ENCODE measurements at places on chromosomes 11 and 22.
A peak's percentile ranks its signal among the peaks of the same experiment; 100 is the strongest.

DNA sequence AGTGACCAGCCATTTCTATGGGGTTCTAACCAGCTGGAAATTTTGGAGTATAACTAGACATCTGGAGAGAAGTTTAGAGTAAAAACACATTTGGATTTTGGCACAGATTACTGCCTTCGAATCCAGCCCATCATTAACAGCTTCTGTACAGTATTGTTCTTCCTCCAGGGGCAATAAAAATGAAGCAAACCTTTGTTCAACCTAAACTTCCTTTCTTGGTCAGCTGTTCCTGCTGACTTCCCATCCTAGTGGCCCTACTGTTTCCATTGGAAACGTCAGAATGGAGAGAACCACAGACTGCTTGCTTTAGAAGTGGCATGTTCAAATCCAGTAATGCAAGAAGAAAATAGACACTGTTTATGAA lies 203.7 kb upstream of the MTMR2 start:
- DNase-seq: no peak
- H3K36me3 ChIP-seq: no peaks in the 10 kb centered on the region
- peaks cover 6% of the 10 kb centered on the region for H3K4me1 ChIP-seq
- no peak overlapping the region for H3K27ac ChIP-seq
- no peaks in the 10 kb centered on the region for H3K27me3 ChIP-seq

- no peak overlapping the region for H3K27ac ChIP-seq
- peaks cover 66% of the 10 kb centered on the region for H3K27me3 ChIP-seq
- H3K36me3 ChIP-seq: no peaks in the 10 kb centered on the region
- peak overlapping the region; percentile 32 for H3K4me3 ChIP-seq
- peak; percentile 20 for DNase-seq
- peaks cover 29% of the 10 kb centered on the region for H3K4me1 ChIP-seq
Measured at GRCh38 chr11:72239849-72240460, 4.0 kb downstream of the PHOX2A start.

GRCh38 chr11:78840623-78841022 lies 266.0 kb upstream of the NARS2 start:
- no peaks in the 10 kb centered on the region for H3K27me3 ChIP-seq
- H3K4me1 ChIP-seq: no peaks in the 10 kb centered on the region
- DNase-seq: no peak
- H3K4me3 ChIP-seq: no peak overlapping the region
- H3K27ac ChIP-seq: no peak overlapping the region

- H3K4me3 ChIP-seq: no peak overlapping the region
- H3K36me3 ChIP-seq: no peaks in the 10 kb centered on the region
- H3K4me1 ChIP-seq: no peaks in the 10 kb centered on the region
- H3K27me3 ChIP-seq: no peaks in the 10 kb centered on the region
- no peak overlapping the region for H3K27ac ChIP-seq
- no peak for DNase-seq
Measured at GRCh38 chr22:47372111-47372581, 609.7 kb downstream of the TBC1D22A start.

DNA sequence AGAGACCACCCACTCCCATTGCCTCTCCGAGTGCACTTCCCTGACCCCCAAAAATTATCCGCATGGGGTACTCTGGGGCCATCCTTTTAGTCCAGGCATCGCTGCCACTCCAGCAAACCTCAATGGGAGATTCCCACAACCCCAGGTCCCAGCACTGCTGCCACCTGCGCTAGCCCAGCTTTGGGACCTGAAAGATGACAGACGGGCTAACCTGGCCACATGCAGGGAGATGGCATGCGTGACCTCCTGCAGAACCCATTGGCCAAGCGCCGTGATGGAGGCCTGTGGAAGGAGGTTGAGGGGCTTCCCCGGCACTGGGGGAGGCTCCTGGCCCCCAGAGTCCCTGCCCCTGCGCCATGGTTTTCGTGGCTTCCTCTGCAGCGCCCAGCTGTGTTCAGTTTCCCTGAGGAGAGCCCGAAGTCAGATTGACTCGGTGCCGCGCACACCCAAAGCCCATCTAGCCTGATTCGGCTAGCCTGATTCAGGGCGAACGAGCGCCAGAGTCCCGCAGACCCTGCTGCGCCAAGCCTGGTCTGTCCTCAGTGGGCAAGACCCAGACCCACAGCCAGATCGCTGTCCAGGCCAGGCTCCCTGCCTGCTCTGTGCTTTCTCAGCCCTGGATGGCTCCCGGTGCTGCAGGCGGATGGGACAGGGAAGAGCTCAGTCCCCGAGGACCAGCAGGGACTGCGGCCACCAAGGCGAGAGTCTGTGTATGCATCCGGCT lies 751 bp upstream of the WNT7B start:
- H3K27me3 ChIP-seq: peaks cover 69% of the 10 kb centered on the region
- peak; percentile 77 for DNase-seq
- no peaks in the 10 kb centered on the region for H3K36me3 ChIP-seq
- H3K27ac ChIP-seq: no peak overlapping the region
- H3K4me3 ChIP-seq: peak overlapping the region; percentile 55

DNA sequence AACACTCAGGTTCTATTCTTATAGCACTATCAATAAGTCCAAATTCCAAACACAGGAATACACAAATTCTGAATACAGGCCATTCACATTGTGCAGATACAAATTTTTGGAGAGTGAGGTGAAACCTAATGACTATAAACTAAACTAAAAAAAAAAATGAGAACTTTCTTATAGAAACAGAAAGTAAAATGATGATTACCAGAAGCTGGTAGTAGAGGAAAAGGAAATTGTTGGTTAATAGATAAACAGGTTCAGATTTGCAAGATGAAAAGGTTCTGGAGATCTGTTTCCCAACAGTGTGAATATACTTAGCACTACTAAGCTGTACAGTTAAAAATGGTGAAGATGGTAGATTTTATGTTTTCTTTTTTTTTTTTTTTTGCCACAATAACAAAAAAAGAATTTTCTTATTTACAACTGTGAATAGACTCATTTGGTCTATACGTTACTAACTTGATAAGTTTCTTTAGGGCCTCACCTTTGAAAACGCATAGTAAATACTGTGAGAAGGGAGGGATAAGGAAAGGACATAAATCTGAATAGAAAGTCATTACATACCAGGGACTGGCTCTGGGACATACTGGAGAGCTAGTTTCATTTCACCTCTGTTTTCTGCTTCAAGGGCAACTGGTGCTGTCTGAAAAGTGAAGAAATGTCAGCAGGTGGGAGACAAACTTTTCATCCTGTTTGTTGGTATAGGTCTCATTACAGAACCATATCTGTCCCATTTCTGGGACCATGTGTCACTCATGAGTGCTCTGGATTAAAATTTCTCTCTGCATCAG lies 14.2 kb upstream of the CCDC89 start:
- no peaks in the 10 kb centered on the region for H3K4me1 ChIP-seq
- H3K4me3 ChIP-seq: no peak overlapping the region
- no peaks in the 10 kb centered on the region for H3K27me3 ChIP-seq
- H3K27ac ChIP-seq: no peak overlapping the region
- no peaks in the 10 kb centered on the region for H3K36me3 ChIP-seq

- no peak for DNase-seq
- H3K4me3 ChIP-seq: no peak overlapping the region
- H3K27me3 ChIP-seq: no peaks in the 10 kb centered on the region
- no peak overlapping the region for H3K27ac ChIP-seq
- H3K4me1 ChIP-seq: peaks cover 13% of the 10 kb centered on the region
- no peaks in the 10 kb centered on the region for H3K36me3 ChIP-seq
Measured at GRCh38 chr22:48070083-48070482, 1307.6 kb downstream of the TBC1D22A start.

- peaks cover 40% of the 10 kb centered on the region for H3K4me1 ChIP-seq
- no peak overlapping the region for H3K27ac ChIP-seq
- no peak for DNase-seq
- H3K4me3 ChIP-seq: no peak overlapping the region
- no peaks in the 10 kb centered on the region for H3K36me3 ChIP-seq
Measured at GRCh38 chr22:40181323-40181722, 3.6 kb downstream of the TNRC6B start.

DNA sequence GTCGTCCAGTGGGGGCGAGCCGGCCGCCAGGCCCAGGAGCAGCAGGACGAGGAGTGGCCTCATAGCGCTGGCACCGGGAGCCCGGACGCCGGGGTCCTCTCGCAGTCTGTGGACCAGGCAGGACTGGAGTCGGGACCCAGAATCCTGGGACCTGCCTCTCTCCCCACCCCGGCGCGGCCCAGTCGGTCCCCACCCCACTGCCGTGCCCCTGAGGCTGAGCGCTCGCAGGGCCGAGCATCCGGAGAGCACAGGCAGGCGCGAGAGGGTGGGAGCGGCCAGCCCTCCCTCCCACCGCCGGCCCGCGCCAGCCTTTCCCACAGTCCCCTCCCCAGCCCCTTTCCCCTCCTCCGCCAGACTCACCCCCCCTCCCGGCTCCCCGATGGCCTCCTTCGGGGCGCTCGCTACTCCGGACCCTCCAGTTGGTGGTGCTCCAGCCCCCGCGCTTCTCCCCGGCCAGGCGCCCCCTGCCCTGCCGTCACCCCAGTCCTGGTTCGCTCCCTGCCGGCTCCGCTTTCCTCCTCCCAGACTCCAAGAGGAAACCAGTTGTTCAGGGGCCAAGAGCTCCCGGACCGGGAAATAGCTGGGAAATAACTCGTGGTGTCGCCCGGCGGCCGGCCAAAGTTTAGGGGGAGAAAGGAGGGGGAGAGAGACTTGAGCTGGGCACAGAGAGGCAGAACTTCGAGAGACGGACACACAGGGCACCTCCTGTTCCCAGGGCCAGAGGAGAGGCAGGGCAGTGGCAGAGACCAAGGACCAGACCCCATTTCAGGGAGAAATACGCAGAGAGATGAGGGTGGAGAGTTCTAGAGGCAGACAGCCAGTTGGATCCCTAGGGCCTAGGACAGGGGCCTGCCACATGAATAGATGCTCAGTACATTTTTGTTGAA lies at the start of gene C1QTNF5:
C1QTNF5 (minus strand) TSS at position 549 of the 887 bp plus-strand sequence; CDS start at position 63, 486 bp downstream.
- peak; percentile 66 for DNase-seq
- peaks cover 50% of the 10 kb centered on the region for H3K27me3 ChIP-seq
- peaks cover 45% of the 10 kb centered on the region for H3K4me1 ChIP-seq
- H3K27ac ChIP-seq: no peak within 1 kb of the TSS
- H3K4me3 ChIP-seq: peak within 1 kb of the TSS; percentile 77

- no peak for DNase-seq
- no peaks in the 10 kb centered on the region for H3K27me3 ChIP-seq
- no peak overlapping the region for H3K4me3 ChIP-seq
- no peaks in the 10 kb centered on the region for H3K36me3 ChIP-seq
- no peaks in the 10 kb centered on the region for H3K4me1 ChIP-seq
- H3K27ac ChIP-seq: no peak overlapping the region
Measured at GRCh38 chr22:17802822-17803221, 28.6 kb upstream of the BID start.

GRCh38 chr11:116825854-116826750 lies 3.0 kb upstream of the APOA4 start:
- H3K27me3 ChIP-seq: no peaks in the 10 kb centered on the region
- H3K36me3 ChIP-seq: no peaks in the 10 kb centered on the region
- H3K4me1 ChIP-seq: peaks cover 15% of the 10 kb centered on the region
- no peak overlapping the region for H3K4me3 ChIP-seq
- no peak overlapping the region for H3K27ac ChIP-seq

All from neural progenitor cell (in vitro differentiated cells).